ENCODE measurements at places on chromosomes 16 and 17.

DNA sequence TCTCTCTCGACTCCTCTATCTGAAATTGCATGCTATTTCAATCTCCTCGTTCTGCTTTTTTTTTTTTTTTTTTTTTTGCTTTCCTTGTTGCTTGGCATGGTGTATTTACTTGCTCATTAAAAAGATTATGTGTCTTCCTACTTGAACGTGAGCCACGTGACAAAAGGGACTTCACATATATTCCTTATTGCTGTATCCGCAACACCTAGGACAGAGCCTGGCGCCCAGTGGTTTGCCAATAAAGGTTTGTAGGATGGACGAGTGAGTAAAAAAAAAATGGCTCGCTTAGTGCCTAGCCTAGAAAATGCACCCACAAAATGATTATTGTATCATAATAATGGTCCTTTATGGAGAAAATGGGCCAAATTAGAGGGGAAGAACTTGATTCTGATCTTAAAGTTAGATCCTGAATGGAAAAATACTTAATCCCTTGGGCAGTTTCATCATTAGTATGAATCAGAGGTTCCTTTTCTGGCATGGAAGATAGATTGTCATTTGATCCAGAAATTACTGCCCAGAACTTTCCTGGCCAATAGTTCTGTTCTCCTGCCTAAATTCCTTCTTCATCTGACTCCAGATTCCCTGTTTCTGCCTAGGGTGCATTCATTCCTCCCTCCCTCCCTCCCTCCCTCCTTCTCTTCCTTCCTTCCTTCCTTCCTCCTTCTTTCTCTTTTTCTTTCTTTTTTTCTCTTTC lies 13.6 kb upstream of the TMEM220 start:
- H3K36me3 ChIP-seq, result no peaks in the 10 kb centered on the region
- no peak for DNase-seq
- no peak overlapping the region for H3K4me3 ChIP-seq
- H3K27me3 ChIP-seq, result no peaks in the 10 kb centered on the region
- peaks cover under 1% of the 10 kb centered on the region for H3K4me1 ChIP-seq

- H3K36me3 ChIP-seq, result no peaks in the 10 kb centered on the region
- peaks cover 24% of the 10 kb centered on the region for H3K4me1 ChIP-seq
- no peak for DNase-seq
- H3K4me3 ChIP-seq, result no peak overlapping the region
- peaks cover 13% of the 10 kb centered on the region for H3K27me3 ChIP-seq
These were observed 133.6 kb downstream of the SNX11 start for GRCh38 chr17:48241131-48241591.

- peaks cover 20% of the 10 kb centered on the region for H3K4me1 ChIP-seq
- no peak overlapping the region for H3K27ac ChIP-seq
- DNase-seq, result no peak
- no peak overlapping the region for H3K4me3 ChIP-seq
- no peaks in the 10 kb centered on the region for H3K27me3 ChIP-seq
These were observed 2.8 kb upstream of the FUS start for GRCh38 chr16:31177136-31177535.

- DNase-seq, result no peak
- H3K4me1 ChIP-seq, result no peaks in the 10 kb centered on the region
- H3K36me3 ChIP-seq, result no peaks in the 10 kb centered on the region
- no peaks in the 10 kb centered on the region for H3K27me3 ChIP-seq
- H3K4me3 ChIP-seq, result no peak overlapping the region
These were observed 11.7 kb downstream of the SMPD3 start for GRCh38 chr16:68436581-68436980.

- DNase-seq, result no peak
- H3K4me3 ChIP-seq, result no peak overlapping the region
- no peaks in the 10 kb centered on the region for H3K27me3 ChIP-seq
- peaks cover 9% of the 10 kb centered on the region for H3K4me1 ChIP-seq
- H3K27ac ChIP-seq, result no peak overlapping the region
These were observed 28.7 kb downstream of the MPG start for GRCh38 chr16:106623-107324.

DNA sequence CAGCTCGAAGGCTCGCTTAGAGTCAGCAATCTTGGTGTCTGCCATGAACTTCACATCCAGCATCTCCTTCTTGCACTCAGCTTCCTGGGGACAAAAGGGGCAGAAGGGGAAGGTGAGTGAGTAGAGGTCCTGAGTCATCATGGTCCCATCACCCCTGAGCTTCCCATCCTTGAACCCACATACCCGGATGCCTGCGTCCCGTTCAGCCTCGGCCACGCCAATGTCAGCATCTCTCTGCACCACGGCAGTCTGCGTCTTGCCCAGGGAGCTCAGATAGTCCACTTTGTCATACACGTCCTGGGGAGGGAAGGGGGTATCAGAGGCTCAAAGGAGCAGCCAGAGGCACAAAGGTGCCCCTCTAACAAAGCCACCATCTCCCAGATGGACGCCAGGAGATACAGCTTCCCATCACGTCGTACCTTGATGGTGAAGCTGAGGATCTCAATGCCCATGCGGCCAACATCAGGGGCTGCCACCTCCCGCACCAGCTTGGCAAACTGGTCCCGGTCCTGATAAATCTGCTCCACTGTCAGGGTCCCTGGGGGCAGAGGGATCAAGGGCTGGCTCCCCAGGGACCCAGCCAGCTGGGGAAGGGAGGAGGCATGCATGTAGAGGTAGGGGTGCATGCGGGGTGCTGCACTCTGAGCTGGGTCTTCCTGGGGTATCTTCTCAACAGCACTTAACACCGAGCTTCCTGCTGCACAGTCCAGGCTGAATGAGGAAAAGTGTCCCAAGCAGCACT lies 15.2 kb downstream of the FLOT2 start:
- no peak for DNase-seq
- H3K36me3 ChIP-seq, result peaks cover 44% of the 10 kb centered on the region
- no peak overlapping the region for H3K27ac ChIP-seq
- H3K4me1 ChIP-seq, result no peaks in the 10 kb centered on the region
- H3K4me3 ChIP-seq, result no peak overlapping the region
